ENCODE measurements at places on chromosomes 11 and 22.

DNA sequence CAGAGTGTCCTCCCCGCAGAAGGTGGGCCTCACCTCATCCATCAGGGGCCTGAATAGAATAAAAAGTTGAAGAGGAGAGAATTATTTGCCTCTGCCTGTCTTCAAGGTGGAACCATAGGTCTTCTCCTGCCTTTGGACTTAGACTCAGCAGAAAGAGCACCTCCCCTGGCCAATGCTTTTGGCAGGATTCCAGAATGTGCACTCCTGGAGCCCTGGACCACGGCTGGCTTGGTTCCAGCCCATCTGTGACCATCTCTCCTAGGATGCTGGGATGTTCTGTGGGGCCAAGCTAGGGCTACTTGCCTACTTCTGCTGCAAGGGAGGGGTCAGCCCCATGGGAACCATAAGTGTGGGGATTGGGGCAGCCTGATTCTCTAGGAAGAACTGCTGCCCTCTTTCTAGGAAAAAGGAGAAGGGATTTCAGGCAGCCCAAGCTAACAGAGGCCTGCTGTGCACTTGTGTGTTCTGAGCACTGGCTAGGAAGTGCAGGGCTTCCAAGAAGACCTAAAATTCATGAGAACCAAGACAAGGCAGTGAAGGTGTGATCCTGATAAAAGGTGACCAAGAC is 32.2 kb upstream of the SHANK2 start:
- DNase-seq, result no peak

DNA sequence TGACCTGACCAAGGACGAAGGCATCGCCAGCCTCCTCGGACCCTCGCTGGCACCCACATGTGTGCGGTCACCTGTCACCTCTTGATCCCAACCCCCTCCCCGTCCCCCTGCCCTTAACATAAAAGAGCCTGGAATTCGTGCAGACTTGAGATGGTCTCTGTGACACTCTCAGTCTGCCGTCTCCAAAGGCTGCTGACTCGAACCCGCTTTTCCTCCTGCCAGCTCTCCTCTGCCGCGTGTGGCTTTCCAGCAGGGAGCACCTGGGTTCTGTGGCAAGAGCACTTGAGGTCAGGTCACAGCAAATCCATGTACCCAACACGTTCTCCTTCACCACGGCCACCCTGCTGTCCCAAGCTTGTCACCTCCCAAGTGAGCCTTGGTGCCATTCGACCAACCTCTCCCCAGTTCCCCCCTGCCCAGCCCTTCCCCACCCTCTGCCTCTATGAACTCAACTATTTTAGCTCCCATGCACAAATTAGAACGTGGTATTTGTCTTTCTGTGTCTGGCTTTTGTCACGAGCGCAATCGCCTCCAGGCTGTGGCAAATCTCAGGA is 207.6 kb downstream of the BRD1 start:
- DNase-seq, result no peak

GRCh38 chr22:38700270-38700788 is 414 bp downstream of the JOSD1 start:
- peak; percentile 67 for DNase-seq

GRCh38 chr22:44412136-44412731 is 85.8 kb downstream of the RTL6 start:
- DNase-seq, result no peak

DNA sequence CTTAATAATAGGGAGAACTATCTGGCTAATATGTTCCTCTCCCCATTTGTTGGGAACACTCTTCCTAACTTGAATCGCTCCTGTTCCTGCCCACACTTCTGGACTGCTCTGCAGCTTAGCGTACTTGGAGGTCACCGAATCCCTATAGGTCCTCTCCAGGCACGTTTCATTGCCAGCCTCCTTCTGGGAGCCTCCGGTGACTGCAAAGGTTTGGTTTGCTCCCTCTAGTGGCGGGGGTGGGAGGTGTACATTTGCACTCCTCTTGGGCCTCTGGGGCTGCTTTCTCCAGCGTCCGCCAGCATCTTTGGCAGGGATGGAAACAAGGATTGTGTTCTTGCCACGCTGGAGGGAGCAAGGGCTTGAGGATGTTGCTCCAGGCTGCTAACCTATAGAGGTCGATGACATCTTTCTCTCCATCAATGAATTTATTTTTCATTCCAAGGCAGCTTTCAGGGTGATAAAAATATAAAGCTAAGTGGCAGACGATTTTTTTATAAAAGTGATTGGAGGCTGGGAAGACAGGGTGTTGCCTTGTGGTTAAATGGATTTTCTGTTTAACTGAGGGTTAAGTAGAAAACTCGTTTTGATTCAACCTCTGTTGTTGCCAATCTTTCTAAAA is 48.7 kb downstream of the TSPAN18 start:
- DNase-seq, result peak; percentile 89

DNA sequence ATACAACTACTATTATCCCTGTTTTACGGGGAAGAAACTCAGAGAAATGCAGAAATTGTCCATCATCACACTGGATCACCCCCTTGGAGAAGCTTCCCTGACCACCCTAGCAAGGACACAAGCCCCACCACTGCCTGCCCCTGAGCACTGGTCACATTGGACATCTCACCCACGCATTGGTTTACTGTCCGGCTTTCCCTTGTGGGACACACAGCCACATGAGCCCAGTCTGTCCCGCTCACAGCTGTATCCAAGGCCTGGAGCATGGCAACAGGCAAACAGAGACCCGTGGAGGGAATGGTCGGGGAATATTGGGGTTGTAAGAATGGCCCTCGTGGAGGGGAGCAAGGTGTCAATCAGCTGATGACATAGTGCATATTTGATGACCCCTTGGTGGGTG is 42.7 kb upstream of the FGF3 start:
- no peak for DNase-seq

- DNase-seq, result no peak
Observed at GRCh38 chr22:29621761-29622526, 18.5 kb downstream of the NF2 start.

- DNase-seq, result no peak
Observed at GRCh38 chr22:27578937-27579617, 222.5 kb downstream of the MN1 start.

DNA sequence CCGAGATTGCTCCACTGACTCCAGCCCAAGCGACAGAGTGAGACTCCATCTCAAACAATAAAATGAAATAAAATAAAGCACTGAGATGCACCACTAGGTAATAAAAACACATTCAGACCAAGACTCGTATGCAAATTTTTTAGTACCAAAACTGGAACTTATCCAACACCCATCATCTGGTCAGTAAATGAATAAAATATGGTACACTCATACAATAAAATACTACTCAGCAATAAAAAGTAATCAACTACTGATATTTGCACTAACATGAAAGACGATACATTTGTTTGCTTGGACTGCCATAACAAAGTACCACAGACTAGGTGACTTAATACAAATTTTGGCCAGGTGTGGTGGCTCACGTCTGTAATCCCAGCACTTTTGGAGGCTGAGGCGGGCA is 17.8 kb upstream of the POLD3 start:
- DNase-seq, result no peak

DNA sequence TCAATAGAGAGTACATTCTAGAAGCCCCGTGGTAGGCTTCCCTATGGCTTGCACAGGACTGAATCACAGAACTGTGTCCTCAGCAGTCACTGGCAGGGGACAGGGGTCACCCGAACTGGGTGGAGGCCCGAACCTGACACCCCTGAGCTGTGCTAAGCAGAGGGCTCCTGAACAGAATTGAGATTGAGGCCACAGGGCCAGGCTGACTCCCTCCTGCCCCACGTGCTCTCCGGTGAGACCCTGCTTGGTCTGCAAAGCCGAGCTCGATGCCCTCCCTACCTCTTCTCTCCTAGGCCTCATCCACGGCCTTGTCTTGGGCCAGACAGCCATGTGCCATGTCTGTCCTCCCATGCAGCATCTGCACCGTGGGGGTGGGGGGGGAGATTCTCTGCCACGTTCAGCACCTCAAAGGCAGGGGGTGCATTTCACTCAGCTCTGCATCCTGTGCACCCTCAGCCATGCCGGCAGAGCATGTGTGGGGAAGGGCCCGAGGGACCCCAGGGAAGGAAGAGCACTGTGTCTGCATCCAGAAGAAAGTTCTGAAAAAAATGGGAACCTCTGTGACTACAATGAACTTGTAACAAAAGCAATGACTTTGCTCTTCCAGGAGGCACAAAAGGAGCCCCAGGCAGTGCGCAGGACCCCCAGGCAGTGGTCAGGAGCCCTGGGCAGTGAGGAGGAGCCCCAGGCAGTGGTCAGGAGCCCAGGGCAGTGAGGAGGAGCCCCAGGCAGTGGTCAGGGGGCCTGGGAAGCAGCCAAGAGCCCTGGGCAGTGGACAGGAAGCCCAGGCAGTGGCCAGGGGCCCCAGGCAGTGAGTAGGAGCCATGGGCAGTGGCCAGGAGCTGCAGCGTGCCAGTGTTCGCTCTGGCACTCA is 76.7 kb upstream of the SEPTIN5 start:
- DNase-seq, result no peak

GRCh38 chr11:117917591-117918151 is 11.5 kb downstream of the TMPRSS13 start:
- no peak for DNase-seq

GRCh38 chr11:119051440-119052162 is 5.4 kb downstream of the HYOU1 start:
- no peak for DNase-seq

- DNase-seq, result no peak
Observed at GRCh38 chr22:31279821-31280505, 12.3 kb downstream of the PIK3IP1 start.

DNA sequence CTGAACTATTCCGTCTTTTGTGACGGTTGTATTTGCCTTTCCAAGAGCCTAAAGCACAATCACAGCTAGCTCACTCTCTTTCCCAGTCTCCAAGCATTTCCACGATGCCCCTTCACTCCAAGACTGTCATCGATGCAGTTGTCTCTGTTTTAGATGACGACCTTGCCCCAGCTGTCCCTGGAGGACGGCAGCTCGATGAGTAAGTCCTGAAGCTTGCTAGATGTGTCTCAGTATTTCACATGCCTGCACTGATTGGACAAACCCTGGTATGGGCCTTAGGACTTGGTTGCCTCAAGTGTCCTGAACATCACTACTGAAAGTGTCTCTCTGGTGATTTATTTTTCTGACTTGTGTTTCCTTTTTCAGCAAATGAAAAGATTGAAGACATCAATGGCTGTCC is 129.9 kb downstream of the NAV2 start:
- no peak for DNase-seq

GRCh38 chr11:91396236-91397133 is 828.1 kb upstream of the FAT3 start:
- no peak for DNase-seq

DNA sequence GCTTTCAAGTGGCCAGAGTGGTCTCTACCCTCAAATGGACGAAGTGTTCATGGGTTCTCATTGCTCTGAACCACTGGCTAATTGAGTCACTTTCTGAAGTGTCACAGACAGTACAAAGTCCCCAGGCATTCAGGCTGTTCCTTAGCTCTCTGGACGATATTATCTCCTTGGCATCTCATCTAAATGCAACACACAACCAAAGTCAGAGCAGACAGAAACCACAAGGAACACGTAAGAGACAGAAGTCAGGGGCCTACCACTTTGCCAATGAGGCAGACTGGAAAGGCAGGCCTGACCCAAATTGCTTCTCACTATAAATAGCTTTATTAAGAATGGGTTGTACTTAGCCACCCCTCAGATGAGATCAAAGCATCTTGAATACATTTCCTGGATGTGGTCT is 29.0 kb upstream of the LDLRAD3 start:
- DNase-seq, result no peak

GRCh38 chr11:130778705-130779104 is 137.6 kb downstream of the SNX19 start:
- no peak for DNase-seq

DNA sequence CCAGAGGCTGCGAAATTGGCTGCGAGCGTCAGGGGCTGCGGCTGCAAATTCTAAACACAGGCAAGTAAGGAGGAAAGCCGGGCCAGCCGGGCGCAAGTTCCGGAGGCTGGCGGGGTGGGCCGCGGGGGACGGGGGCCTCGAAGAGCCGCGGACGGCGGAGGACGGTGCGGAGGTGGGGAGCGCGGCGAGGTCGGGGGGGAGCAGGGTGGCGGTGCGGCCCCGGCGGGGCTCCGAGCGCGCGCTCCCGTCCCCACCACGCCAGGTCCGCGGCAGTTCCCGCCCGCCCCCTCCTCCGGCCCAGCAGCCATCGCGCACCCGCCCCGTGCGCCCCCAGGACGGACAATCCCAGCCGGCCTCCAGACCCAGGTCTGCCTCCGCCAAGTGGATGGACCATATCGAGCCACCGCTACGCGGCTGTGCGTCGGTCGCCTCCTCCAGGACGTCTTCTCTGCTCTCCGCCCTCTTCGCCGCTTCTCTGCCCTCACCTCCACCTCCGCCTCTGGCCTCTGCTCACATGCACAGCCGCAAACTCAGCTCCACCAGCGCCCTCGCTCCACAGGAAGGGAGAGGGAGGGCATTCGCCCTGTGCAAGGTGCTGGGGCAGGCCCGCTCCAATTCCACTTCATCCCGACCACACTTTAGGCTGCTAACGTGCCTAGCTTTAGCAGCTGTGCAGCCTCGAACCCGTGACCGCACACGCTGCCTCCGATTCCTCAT is 7.2 kb downstream of the ELFN2 start:
- no peak for DNase-seq

DNA sequence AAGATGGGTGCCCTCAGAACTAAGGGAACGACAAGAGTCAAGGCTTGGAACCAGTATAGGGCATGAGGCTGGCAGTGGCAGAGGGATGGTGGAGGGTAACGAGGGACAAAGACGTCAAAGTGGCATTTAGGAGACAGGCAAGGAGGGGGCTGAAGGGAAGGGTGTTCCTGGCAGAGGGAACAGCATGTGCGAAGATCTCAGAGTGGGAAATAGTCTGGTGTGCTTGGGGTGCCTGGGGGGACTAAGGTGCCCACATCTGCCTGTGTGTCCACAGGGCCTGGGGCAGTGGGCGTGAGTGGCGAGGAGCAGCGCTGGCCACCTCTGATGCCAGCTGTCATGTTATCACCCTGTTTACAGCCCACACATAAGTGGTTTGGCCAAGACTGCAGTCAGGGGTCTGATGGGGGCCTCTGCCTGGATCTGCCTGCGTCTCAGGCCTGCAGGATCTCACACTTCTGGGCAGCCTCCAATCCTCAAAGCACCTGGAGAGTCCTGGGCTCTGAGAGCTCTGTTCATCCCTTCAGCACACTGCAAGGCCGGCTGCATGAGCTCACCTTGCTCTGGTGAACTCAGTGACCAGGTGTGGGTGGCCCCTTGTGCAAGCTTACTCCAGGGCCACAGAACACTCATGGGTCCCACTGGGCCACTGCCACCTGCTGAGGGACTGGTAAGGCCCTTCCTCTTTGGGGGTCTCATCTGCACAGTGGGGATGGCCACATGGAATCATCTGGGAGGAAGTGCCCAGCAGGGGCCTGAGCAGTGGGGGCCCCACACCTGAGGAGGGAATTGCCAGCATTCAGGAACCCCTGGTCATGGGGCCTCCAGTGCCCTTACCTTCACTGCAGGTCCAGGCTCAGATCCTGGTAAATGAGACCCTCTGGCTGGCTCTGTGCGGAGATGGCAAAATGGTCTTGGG is 89.7 kb upstream of the SHISAL1 start:
- DNase-seq, result no peak

- peak; percentile 82 for DNase-seq
Observed at GRCh38 chr11:8006349-8006977, 19.3 kb downstream of the EIF3F start.

- DNase-seq, result no peak
Observed at GRCh38 chr22:23621082-23621780, 10.9 kb downstream of the DRICH1 start.
